ENCODE measurements at places on chromosomes 3 and 15.

DNA sequence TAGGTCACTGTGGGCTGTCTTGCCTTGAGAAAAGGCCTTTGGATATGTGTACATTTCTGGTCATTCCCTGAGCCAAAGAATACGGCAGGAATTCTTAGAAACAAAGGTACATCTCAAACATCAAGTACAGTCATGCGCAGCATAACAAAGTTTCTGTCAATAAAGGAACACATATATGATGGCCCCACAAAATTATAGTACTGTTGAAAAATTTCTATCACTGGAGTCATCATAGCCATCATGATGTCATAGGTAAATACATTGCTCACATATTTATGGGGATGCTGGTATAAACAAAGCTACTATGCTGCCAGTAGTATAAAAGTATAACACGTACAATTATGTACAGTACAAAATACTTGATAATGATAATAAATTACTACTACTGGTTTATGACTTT is 38.9 kb upstream of the NECTIN3 start:
- DNase-seq, result no peak

DNA sequence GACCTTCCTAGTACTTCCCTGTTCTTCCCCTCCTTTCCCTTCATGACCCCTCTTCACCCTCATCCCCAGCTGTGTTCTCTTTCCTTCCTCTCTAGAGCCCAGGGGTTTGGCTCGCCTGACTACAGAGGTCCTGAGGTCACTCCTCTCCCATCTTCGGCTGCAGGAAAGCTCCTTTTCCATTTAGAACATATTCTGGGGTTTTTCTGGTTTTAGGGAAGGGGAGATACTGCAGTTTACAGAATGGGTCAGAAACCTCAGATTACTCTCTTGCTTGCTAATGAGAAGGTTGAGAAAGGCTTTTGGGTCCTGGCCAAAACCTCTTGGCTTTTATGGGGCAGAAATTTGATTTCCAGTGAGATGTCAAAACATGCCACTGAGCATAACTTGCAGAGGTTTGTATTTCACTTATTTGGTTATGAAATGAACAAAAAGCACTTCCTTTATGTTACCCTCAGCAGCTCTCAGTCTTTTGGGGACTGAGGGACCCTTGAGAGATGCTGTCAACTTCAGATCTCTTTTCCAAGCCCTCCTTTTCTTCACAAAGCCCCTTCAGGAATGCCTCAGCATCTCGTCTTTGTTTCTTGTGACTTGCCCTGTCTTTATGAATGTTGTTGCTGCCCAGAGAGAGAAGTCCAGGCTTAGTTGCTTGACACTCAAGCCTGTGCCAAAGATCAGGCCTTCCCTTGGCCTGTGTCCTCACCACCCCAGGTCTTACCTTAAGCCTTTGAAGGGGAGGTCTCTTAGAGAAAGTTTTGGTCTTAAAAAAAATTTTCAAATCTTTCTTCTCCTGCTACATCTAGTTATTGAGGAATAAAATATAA is 121.7 kb upstream of the TPM1 start:
- no peak for DNase-seq

DNA sequence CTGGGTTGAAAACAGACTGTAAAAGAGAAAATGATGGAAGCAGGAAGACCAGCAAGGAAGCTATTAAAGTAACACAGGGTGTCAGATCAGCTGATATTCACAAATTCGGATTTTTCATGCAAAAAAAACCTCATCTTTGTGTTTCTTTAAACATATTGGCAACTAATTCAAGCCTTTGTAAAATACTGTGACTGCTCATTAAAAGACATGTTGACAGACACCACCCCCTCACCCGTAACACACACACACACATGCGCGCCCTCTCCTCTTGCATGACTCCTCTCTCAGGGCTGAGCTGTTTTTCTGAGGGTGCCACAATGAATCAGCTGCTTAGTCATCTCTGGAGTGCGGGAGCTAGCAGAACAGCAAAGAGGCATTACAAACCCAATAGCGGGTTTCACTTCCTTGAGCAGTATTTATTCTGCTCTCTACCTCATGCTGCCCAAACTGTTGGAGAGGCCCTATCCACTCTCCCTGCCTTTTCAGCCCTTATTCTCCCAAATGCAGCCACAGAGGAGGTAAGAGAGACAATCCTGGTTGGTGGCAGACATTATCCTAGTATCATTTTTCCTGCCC is 35.8 kb upstream of the CCDC80 start:
- DNase-seq, result no peak

DNA sequence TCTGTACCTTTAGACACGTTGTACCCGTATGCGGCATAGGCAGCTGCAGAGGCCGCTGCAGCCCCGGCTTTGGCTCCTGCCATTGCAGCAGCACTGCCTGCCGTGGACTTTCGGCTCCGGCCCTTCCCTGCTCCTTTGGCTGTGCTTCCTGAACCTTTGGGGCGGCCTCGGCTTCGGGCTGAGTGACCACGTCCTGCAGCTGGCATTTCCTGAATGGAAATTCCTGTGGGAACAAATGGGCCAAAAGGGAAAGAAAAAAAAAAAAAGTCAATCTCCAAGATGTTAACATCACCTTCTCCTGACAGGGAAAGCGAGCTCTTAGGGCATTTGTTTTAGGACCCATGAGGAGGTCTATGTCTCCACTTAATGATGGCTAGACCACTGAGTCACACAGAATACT is 29.6 kb downstream of the CHAC1 start:
- DNase-seq, result no peak

- DNase-seq, result no peak
Measured at GRCh38 chr3:123075359-123075758, 8.5 kb downstream of the PDIA5 start.

DNA sequence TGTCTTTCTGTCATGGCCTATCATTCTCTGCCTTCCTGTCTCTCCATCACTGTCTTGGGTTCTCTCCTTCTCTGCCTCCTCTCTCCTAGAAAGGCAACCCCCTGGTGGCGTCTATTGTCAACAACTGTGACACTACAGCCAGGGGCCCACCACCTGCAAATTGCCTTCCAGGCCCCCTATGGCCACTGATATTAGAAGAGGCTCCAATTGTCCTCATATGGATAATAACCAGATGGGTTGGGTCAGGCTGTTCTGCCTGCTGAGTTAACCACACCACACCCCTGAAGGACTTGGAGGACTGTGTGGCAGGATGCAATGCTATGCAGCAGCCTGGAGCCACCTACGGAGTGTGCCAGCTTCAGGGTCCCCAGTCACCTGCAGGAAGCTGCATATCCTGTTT is 665.0 kb downstream of the NTRK3 start:
- DNase-seq, result no peak

GRCh38 chr3:13427662-13428603 is 7.8 kb upstream of the NUP210 start:
- DNase-seq, result no peak

GRCh38 chr15:76861815-76862397 is 43.2 kb downstream of the SCAPER start:
- no peak for DNase-seq

- DNase-seq, result no peak
Measured at GRCh38 chr3:64354956-64355355, 129.7 kb upstream of the PRICKLE2 start.

DNA sequence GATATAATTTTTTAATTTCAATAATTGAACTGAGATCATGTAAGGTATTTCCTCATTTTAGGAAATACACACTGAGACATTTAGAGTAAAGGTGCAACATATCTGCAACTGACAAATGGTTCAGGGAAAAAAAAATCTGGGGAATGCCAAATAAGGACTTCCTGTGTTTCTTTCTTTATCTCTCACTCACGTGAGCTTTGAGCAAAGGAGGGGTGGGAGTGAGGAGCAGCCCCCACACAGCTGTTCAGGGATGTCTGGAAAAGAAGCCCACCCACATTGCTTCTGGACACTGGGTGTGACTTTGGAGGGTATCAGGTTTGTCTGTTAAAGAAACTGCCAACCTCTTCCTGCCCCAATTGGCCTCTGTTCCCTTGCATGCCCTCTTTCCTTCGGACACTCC is 5.6 kb upstream of the TP63 start:
- no peak for DNase-seq

- DNase-seq, result no peak
Measured at GRCh38 chr15:73273181-73274002, 95.4 kb downstream of the HCN4 start.

- no peak for DNase-seq
Measured at GRCh38 chr3:160893207-160893606, 137.2 kb downstream of the PPM1L start.

- no peak for DNase-seq
Measured at GRCh38 chr3:187014417-187014864, 84.1 kb downstream of the ST6GAL1 start.

DNA sequence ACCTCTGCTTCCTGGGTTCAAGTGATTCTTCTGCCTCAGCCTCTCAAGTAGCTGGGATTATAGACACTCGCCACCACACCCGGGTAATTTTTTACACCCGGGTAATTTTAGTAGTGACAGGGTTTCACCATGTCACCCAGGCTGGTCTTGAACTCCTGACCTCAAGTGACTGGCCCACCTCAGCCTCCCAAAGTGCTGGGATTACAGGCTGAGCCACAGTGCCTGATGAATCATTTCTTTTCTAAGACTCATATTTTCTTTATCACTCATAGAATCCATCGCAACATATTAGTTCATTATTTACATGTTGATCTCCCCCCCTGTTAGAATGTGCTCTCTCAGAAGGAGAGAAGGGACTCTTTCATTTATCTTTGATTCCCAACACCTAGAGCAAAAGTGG is 109.5 kb upstream of the PTPRG start:
- no peak for DNase-seq

DNA sequence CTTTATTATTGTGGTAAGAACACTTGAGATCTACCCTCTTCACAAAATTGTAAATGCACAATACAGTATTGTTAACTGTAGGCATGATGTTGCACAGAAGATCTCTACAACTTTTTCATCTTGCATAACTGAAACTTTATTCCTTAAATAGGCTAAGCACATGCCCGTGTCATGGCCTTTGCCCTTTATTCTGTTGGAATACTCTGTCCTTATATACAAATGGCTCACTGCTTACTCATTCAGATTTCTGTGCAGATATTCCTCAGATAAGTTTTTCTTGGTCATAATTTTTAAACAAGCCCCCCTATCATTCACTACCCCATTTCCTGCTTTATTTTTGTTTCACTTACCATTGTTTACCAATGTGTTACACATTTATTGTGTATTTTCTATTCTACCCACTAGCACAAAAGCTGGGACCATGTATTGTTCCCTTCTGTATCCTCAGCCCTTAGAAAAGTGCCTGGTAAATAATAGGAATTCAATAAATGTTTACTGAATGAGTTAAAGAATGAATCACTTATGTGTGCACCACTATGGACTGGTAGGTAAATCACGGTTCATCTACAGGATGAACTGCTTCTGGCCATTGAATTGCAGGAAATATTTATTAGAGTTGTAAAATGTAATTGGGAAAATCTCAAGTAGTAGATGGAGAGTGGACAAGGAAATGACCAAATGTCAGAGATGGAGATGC is 151.0 kb downstream of the CPNE4 start:
- DNase-seq, result no peak

DNA sequence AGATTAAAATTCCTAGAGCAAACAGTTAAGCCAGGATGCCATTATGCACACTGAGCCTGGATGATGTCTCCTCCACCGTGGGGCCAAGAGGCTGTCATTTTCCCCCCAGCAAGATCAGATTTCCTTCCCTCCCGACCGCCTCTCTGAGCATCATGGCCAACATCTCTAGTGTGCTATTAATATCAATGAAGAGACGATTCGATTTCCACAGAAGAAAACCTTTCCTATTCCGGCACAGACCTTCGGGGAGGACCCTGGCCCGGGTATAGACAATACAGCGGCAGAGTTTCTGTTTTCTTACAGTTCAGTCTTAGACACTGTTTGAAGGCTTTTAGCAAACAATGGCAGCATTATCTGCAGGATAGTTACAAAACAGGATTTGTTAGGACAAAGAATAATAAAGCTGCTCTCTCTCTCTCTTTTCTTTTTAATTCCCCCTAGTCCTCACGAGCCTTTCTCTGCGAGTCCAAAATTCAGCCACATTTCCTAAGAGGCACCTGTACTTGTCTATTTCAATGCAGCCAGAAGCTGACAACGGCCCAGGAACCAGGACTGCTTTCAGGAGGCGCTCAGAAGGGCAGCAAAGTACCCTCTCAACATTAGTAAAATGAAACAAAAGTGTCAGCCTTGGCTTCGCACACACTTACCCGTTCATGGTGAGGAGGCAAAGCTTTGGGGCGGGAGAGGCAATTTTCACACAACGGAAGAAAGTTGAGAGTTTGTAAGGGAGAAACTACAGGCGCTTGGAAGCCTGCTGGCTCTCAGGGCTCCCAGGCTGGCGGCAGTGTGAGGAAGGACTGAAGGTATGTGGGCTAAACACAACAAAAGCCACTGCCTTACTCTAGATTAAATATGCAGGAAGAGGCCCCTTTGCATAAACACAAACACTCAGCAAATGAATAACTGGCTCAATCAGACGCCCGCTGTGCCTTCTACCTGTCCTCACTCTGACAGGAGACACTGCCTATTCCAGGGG is 278.0 kb downstream of the FOXP1 start:
- DNase-seq, result peak; percentile 19

DNA sequence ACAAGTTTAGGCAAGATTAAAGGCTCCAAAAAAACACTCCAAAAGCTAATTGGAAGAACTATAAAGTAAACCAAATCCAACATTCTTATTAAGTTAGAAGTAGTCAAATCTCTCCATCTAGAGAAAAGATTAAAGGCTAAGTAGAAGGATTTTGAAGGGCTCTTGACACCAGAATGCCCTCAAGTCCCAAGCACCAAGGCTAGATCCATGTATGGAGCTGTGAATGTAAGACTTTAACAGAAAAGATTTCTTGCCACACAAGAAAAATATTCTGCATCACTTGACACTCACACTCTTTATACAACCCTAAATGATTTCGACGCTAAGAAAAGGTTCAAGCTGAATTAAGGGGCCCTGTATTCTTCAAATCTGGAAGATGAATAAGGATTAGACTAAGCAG is 345.2 kb downstream of the VGLL3 start:
- DNase-seq, result no peak

GRCh38 chr3:115616461-115616860 is 6.8 kb upstream of the GAP43 start:
- no peak for DNase-seq

DNA sequence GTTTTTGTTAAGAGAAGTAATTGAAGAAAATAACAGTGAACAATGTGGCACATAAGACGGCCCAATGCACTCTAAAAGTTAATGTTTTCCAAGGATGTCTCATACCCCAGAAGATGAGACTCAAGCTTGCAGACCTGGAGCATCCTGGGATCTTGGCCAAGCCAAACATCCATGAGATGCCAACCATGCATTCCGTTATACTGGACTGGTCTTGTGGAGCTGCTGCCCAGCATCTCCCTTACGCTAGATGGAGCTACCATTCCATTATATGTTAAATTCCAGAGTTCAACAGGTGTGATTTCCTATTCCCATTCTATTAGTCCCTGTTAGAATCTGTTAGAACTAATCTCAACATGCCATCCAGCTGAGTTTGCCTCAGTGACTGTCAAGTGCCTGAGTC is 181.8 kb downstream of the PDCD6IP start:
- DNase-seq, result no peak

GRCh38 chr15:68151277-68151676 is 53.9 kb downstream of the CALML4 start:
- DNase-seq, result no peak

Data from right renal cortex interstitium (tissue), 3 donors.